ENCODE measurements at places on chromosomes 16 and 17.

GRCh38 chr17:56172517-56172982 is 19.3 kb downstream of the ANKFN1 start:
- peak; percentile 54 for DNase-seq

DNA sequence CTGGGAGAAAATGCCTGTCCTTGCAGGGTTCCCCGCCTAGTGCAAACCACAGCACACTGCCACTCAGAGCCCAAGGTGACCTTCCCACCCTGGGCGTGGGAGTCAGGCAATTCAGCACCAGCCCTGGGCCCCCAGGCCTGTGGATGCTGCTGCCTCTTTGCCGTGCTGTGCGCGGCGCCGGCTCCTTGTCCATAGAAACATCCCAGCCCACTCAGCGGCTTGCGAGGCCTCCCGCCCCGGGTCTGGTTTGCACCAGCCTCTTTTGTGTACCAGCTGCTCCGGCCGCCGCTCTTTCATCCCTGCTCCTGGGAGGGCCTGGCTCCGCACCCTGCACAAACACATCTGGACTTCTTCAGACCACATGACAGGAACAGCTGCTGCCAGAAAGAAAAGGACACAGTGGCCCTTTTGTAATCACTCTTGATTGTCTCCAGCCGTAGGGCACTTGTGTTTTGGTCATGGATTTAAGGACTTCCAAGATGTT is 75.4 kb upstream of the SDK2 start:
- peak; percentile 89 for DNase-seq

DNA sequence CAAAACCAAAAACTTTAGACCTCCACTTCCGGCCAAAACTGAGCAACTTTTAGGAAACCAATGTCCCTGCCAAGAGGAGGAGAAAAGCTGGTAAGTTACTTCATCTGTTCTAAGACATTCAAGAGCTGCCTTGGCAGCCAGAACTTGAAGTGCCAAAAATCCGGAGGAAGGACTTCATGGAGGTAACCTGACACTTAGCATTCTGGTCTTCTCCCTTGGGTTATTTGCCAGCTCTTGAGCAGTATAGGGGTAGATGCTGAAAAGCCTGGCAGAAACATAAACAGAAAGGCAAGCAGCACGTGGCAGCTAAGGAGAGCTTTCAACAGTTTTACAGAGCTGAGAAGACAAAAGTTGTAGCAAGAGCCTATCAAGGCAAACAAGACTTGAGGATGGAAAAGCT is 53.2 kb downstream of the CDYL2 start:
- peak; percentile 2 for DNase-seq

GRCh38 chr17:81371910-81372760 is 23.1 kb upstream of the BAHCC1 start:
- DNase-seq, result peak; percentile 69

- no peak for DNase-seq
Measured at GRCh38 chr17:27630607-27631410, at the start of gene LGALS9. TSS of gene LGALS9 (plus strand) at chr17:27631188. CDS start at chr17:27631266, 78 bp downstream.

- no peak for DNase-seq
Measured at GRCh38 chr16:2866431-2866830, 8.5 kb upstream of the PRSS22 start.

GRCh38 chr17:29042679-29043538 is at the start of gene PIPOX:
TSS of gene PIPOX (plus strand) at chr17:29043141. CDS start at chr17:29043226, 85 bp downstream.
- DNase-seq, result peak; percentile 92

- DNase-seq, result no peak
Measured at GRCh38 chr16:17246974-17247732, 223.6 kb downstream of the XYLT1 start.

- DNase-seq, result no peak
Measured at GRCh38 chr16:77328274-77328673, 106.6 kb downstream of the ADAMTS18 start.

GRCh38 chr16:77868478-77868877 is 80.1 kb downstream of the VAT1L start:
- DNase-seq, result no peak

GRCh38 chr16:57882792-57883191 is 80.5 kb upstream of the KIFC3 start:
- DNase-seq, result peak; percentile 42

- no peak for DNase-seq
Measured at GRCh38 chr17:78917451-78918275, 7.5 kb downstream of the TIMP2 start.

GRCh38 chr17:20302246-20302917 is 165.0 kb downstream of the LGALS9B start:
- no peak for DNase-seq

DNA sequence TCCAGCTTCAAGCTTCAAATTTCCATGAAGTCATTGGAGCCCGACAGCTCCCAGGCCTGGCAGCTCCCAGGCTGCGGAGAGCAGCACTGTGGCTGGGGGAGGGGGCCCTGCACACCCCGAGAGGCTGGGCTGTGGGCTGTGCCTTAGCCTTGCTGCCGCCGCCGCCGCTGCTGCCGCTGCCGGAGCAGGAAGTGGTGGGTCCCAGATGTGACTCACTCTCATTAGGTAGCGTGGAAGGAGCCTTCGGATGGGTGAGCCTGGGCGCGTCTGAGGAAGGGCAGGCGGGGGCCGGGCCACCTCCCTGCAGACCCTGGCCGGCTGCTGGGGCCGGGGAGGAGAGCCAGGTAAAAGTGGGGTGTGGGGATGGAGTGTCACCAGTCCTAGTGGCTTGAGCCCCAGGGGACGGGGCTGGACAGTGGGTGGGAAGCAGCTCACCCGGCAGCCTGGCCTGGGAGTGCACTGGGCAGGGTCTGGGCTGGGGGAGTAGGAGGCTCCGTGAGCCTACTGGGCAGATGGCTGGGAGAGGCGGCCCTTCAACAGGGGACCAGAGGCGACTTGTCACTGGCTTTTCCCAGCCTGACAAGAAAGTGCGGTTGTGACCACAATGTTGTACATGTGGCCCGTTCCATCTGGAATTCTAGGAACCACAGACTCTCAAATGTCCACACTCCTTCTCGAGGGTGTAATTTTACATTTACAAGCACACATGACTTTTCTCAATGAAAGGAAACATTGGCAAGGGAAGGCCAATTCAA is at the start of gene ADCY7:
TSS of gene ADCY7 (plus strand) at position 215 of the 755 bp plus-strand sequence. CDS start 21,629 bp downstream, outside the sequence.
- DNase-seq, result peak; percentile 41

- no peak for DNase-seq
Measured at GRCh38 chr16:23223368-23223767, 40.8 kb downstream of the SCNN1G start.

DNA sequence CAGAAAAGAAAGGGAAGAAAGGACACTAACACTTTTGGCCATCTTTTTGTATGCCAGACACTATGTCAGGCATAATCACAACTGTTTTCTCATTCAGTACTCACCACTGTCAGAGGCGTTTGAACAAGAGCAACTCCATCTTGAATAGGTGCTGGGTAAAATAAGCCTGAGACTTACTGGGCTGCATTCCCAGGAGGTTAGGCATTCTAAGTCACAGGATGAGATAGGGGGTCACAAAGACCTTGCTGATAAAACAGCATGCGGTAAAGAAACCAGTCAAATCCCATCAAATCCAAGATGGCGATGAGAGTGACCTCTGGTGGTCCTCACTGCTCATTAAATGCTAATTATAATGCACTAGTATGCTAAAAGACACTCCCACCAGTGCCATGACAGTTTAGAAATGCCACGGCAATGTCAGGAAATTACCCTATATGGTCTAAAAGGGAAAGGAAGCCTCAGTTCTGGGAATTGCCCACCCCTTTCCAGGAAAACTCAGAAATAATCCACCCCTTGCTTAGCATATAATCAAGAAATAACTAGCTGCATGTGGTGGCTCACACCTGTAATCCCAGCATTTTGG is 14.9 kb upstream of the LYRM9 start:
- no peak for DNase-seq

DNA sequence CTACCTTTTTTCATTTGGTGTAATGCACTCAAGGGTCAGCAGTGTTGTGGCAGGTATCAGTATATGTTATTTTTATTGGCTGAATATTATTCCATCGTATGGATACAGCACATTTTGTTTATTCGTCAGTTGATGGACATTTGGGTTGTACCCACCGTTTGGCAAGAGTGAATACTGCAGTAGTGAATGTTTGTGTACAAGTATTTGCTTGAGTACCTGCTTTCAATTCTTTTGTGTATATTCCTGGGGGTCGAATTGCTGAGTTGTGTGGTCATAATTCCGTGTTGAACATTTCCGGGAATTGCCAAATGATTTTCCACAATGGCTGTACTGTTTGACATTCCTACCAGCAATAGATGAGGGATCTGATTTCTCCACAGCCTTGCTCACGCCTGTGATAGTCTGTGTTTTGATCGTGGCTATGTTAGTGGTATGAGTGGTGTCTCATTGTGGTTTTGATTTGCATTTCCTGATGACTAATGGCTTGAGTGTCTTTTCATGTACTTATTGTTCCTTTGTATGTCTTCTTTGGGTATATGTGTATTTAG is 108.4 kb downstream of the OR1D5 start:
- no peak for DNase-seq

DNA sequence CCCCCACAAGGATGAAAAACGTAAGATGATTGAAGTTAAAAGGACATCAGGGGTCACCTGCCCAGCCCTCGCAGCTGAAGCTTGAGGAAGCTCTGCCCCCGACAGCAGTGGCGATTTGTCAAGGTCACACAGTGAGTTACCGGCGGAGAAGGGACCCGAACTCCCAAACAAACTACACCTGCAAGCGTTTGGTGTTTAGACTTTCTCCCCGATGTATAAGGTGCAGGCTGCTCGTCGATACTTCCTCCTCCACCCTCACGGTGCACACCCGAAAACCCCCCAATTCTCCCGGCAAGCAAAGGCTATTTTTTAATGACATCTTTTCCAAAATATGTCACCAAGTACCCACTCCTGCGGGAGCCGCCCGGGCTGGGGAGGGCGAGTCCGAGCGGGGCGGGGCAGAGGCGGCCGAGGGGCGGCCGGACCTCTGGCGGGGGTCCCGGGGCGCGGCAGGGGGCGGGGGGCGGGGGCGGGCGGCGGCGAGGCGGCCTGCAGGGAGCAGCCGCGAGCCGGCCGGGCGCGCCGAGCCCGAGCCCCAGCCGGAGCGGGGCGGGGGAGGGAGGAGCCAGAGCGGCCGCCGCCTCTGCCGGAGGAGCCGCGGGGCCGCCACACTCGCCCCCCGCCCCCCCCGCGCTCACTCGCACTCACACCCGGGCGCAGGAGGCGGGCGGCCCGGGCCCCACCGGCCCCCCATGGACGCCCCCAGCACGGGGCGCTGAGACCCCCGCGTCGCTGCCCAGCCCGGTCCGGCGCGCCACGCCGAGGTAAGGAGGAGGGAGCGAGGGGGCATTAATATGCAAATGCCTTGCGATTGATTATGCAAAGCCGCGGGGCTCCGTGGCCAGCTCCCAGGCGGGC is at the start of gene THRA:
TSS of gene THRA (plus strand) at position 637 of the 858 bp plus-strand sequence. CDS start 11,524 bp downstream, outside the sequence.
- peak; percentile 90 for DNase-seq

GRCh38 chr17:36851250-36851649 is 86.0 kb upstream of the LHX1 start:
- no peak for DNase-seq
